ENCODE measurements at places on chromosomes 11 and 22. TPM values are rescaled to one million over a fixed set of nuclear protein-coding genes. Genes with fewer than 3 reads are reported as not detected.

DNA sequence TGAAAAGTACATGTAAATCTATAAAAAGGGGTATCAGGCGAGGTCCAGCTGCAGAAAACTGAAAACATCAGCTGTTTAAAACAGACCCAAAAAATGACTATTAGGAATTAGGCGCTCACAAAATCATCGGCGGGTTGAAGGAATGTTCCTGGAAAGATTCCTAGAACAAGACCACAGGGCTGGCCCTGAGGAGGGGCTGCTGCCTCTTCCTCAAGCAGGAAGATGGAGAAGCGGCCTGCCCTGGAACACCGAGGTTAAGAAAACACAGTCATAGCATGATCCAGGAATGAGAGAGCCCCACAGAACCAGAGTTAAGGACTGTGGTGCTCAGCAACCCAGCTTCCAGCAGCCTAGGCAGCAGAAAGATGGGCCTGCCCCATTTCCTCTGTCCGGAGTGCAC lies 78.4 kb downstream of the C11orf91 start:
- H3K4me1 ChIP-seq: no peaks in the 10 kb centered on the region
- DNase-seq: no peak
- peaks cover 7% of the 10 kb centered on the region for H3K27me3 ChIP-seq
- no peaks in the 10 kb centered on the region for H3K36me3 ChIP-seq
- no peak overlapping the region for H3K27ac ChIP-seq
- H3K4me3 ChIP-seq: no peak overlapping the region

GRCh38 chr11:61056571-61056970 lies 45.7 kb upstream of the CD5 start:
- DNase-seq: no peak
- no peaks in the 10 kb centered on the region for H3K27me3 ChIP-seq
- no peak overlapping the region for H3K27ac ChIP-seq
- no peak overlapping the region for H3K4me3 ChIP-seq
- H3K4me1 ChIP-seq: peaks cover 68% of the 10 kb centered on the region

- H3K27ac ChIP-seq: peak overlapping the region; percentile 89
- DNase-seq: no peak
- peak overlapping the region; percentile 72 for H3K4me3 ChIP-seq
- H3K36me3 ChIP-seq: no peaks in the 10 kb centered on the region
Measured at GRCh38 chr11:104798789-104799188, 99.5 kb downstream of the CASP12 start.

GRCh38 chr11:67276781-67277230 lies 10.5 kb downstream of the GRK2 start:
- peak overlapping the region; percentile 97 for H3K27ac ChIP-seq
- peak; percentile 83 for DNase-seq
- H3K4me1 ChIP-seq: peaks cover 59% of the 10 kb centered on the region
- H3K36me3 ChIP-seq: peaks cover 72% of the 10 kb centered on the region
- H3K27me3 ChIP-seq: no peaks in the 10 kb centered on the region

APOBEC3B gene
- 5.1 TPM for total RNA-seq

MLC1 gene
- total RNA-seq: 1.5 TPM

All from activated CD8-positive, alpha-beta T cell treated with anti-CD3 and anti-CD28 coated beads for 36 hours (primary cell).